ENCODE measurements at places on chromosomes 1 and 21.

GRCh38 chr1:156214024-156214748 is 1.4 kb downstream of the PMF1 start:
- DNase-seq = no peak

GRCh38 chr1:192588546-192588945 is 13.0 kb downstream of the RGS1 start:
- no peak for DNase-seq

DNA sequence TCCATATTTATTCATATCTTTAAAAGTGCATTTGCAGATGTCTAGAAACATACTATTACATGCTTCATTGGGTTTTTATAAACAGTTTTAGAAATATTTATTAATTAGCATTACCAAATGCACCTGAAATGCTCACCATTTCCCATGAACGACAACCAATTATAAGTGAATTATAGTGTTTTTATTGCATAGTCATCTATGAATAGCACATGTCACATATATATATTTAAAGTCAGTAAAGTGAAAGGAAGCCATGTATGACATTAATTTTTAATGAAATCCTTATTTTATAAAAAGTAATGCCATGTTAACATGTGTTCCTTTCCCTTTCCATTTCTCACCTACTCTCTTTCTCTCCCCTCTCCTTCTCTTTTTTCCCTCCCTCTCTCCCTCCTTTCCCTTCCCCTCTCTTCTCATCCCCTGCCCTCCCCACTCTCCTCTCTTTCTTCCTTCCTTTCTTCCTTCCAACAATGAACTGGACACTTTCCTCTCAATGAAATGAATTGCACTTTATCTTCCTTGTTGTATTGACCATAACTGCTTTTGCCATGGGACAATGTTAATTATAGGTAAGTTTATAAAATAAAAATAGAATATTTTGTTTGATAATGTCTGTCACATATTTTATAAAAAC is 179.3 kb downstream of the NCAM2 start:
- DNase-seq = no peak

GRCh38 chr1:200379432-200379757 is 30.4 kb downstream of the ZNF281 start:
- no peak for DNase-seq

DNA sequence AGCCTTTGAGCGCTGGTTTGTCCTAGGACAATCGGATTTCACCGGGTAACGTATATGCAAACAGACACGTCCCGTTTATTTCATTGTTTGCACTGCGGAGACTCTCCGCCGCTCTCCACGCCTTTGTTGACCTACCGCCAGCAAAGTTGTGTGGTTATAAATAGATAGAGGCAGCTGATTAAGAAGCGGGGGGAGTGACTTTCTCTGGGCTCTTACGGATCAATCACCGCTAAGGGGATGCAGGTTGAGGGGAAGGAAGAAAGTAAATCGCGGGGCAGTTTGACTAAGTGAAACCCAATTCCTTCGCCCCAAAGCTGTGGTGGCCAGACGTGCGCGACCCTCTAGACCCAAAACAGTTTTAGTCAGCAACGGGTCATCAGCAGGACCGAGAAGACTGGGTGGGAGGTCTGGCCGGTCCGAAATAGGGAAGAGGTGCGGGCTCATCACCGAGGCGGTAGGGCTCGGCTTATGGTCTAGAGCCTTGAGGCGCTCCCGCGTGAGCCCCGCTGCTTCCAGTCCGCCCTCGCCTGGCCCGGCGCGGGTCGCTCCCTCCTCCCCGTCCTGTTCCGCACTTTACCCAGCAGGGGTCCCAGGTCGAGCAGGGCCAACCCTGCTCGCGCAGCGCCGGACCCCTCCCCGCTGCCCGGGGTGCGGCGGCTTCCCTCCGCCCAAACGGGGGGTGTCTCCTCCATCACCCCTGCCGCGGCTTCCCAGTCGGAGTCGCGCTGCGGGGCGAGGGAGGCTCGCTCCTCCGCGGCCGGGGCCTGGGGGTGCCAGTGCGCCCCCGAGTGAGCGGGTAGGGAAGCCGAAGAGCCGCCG is 120.8 kb upstream of the RRP15 start:
- DNase-seq = peak; percentile 70

- peak; percentile 29 for DNase-seq
These were observed 41.2 kb upstream of the FOXO6 start for GRCh38 chr1:41319807-41320711.
